Amniotic stem cell (primary cell): ENCODE measurements at places on chromosomes 6 and 20.

GRCh38 chr20:62644044-62644795, 1.9 kb downstream of the SLCO4A1 start:
- DNase-seq = no peak

GRCh38 chr6:24574809-24575208, 71.2 kb downstream of the KIAA0319 start:
- DNase-seq = no peak

- no peak for DNase-seq
Measured at GRCh38 chr20:59788196-59788735, 145.2 kb downstream of the SYCP2 start.

- DNase-seq = no peak
Measured at GRCh38 chr6:130587778-130588520, 222.1 kb downstream of the TMEM200A start.

DNA sequence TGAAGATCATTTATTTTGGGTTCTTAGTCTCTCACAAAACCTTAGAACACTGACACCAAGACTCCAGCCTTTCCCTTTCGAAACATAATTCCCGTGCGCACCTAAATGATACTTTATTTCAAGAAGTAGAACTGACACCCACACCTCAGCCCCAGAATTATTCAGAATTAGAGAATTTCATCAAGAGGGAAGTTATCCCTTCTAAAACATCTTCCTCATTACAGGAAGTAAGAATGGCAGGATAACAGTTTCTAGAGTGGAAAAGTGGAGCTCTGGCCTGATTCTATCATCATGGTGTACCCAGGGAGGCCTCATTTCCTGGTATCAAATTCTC, 1.4 kb upstream of the SRXN1 start:
- no peak for DNase-seq

DNA sequence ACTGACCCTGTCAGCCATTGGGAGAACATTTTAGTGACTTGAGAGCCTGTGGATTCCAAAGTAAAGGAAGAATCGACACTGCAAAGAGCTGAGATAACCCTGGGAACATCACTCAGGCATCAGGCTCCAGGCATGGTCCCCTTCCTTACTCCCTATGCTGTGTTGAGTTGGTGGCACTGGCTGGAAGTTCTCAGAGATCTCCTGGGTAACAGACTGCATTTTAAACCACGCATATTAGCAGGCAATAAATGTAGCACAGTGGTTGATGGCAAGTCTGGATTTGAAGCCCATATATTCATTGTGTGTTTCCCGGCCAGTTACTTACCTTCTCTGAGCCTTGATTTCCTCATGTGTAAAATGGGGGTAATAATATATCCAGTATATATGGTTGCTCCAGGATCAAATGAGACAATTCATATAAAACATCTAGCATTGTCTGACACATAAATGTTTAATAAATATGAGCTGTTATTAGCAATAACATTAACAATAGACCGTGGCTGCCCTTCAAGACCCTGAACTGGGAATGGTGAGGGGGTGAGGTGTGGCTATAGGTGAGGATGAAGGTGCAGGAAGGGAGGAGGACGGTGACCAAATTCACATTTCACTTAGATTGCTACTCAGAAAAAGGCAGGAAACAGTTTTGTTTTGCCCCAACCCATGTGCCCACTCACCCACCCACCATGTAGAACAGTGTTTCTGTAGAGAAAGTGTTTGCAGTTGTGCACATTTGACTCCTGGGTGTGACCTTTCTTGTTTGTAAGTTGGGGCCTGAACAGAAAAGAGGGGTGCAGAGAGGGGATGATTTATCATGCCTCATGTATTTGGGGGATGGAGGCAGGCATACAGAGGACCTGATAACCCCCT, 2.1 kb downstream of the PLCG1 start:
- no peak for DNase-seq

DNA sequence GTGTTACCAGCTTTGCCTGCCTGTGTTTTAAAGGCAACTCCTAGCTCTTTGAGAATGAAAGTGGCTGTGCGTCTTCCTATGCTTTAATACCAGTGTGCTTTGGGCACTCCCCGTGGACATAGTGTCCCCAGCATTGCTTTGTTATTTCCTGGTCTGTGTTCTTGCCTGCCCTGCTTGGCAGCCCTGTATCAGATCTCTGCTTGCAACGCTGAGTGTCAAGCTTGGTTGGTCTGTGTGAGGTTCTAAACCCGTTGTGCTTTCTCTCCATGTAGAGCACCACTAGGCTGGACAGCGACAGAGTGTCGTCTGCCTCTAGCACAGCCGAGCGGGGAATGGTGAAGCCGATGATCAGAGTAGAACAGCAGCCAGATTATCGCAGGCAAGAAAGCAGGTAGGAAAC, 80.2 kb downstream of the AFDN start:
- DNase-seq = no peak

DNA sequence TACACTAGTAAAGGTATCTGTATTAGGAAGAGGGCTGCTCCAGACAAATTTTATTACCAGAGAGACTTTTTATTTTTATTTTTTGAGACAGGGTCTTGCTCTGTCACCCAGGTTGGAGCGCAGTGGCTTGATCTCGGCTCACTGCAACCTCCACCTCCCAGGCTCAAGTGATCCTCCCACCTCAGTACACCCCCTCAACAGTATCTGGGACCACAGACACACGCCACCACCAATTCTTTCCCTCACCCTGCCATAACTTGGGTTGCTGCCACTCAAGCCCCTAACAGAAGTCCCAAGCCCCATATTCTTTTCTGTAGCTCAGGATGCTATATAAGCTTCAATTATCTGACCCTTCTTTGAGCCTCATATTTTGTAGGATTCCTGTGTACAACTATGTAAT, 6.9 kb downstream of the BCL2L1 start:
- no peak for DNase-seq

GRCh38 chr6:94478133-94479005, 1059.0 kb upstream of the EPHA7 start:
- DNase-seq = no peak

DNA sequence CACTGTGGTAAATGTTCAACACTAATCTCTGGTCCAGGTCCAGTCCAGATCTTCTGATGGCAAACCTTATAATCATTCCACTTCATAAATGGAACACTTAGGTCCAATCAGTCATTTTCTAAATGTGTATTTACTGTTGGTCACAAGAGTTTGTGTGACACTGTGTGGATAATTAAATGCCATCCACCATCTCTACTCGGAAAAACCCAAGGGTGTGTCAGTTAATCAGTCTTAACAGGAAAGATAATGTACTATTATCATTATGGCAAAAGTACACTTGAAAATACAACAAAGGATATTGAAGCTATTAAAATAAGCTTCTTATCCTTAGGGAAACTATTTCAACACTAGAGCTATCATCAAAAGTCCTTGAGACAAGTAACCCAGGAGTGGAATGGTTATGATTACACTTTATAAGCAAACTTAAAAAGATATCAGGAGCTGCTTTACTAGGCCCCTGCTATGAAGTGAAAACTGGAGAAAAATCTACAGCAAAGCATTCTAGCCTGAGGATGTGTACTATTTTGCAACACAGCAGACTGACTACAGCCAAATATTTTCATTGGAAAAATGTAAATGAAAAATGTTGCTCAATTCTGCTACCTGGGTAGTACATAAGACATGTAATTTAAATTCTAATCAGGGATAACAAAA, 227.9 kb downstream of the LAMA2 start:
- no peak for DNase-seq

DNA sequence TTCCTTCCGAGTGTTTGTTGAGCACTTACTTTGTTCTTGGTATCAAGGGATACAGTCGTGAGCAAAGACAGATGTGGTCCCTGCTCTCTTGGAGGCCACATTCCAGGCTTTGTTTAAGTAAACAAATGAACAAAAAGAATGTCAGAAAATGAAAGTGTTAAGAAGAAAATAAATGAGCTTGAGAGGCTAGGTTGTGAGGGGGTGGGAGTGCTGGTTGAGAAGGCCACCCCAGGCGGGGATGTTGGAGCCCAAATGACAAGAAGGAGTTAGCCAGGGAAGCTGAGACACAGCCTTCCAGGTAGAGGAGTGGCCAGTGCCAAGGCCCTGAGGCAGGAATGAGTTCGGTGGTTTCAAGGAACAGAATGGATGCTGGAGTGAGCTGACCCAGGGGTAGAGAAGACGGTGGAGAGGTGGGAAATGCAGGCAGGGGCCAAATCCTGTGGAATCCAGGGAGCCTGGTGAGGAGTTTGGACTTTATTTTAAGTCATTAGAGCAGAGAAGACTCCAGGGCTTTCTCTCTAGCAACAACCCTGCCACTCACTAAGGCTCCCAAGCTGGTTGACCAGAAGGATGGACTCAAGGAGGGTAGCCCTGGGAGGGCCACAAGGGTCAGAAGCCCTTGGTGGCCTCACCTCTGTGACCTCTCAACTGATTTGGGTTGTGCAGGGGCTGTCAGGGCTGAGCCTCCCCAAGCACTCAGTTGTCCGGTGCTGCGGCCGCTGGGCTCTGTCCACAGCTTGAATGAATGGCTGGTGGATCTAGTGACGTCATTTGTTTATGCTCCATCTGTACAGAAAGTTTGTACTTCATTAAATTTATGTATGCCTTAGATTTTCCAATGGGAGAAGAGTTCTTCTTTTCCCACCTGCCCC, 66.0 kb upstream of the STX16 start:
- DNase-seq = no peak

- no peak for DNase-seq
Measured at GRCh38 chr6:153103319-153103655, 27.8 kb downstream of the RGS17 start.

GRCh38 chr6:167211881-167212712, 54.3 kb upstream of the GPR31 start:
- DNase-seq = no peak

GRCh38 chr20:10338426-10339180, 95.4 kb downstream of the MKKS start:
- DNase-seq = no peak

- DNase-seq = no peak
Measured at GRCh38 chr6:46490425-46491200, 636 bp downstream of the RCAN2 start.

DNA sequence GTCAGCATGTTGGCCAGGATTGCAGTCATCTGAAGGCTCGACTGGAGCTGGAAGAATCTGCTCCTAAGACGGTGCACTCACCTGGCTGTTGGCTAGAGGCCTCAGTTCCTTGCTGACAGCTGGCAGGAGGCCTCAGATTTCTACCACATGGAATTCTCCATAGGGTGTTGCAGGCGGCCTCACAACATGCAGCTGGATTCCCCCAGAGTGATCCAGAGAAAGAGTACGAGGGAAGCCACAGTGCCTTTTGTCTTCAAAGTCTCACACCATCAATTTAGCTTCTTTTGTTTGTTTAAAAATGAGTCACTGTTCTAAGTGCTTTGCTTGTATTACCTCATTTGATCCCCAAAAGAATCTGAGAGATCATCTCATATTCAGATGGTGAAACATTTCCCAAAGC, 65.5 kb upstream of the FYN start:
- DNase-seq = no peak

GRCh38 chr6:112258642-112259336, 4.4 kb upstream of the LAMA4 start:
- DNase-seq = no peak

- DNase-seq = no peak
Measured at GRCh38 chr6:143959927-143960326, 48.1 kb downstream of the PLAGL1 start.

- DNase-seq = no peak
Measured at GRCh38 chr20:1431158-1431557, 35.5 kb downstream of the NSFL1C start.

GRCh38 chr20:23081263-23081819, 4.8 kb downstream of the CD93 start:
- DNase-seq = no peak

DNA sequence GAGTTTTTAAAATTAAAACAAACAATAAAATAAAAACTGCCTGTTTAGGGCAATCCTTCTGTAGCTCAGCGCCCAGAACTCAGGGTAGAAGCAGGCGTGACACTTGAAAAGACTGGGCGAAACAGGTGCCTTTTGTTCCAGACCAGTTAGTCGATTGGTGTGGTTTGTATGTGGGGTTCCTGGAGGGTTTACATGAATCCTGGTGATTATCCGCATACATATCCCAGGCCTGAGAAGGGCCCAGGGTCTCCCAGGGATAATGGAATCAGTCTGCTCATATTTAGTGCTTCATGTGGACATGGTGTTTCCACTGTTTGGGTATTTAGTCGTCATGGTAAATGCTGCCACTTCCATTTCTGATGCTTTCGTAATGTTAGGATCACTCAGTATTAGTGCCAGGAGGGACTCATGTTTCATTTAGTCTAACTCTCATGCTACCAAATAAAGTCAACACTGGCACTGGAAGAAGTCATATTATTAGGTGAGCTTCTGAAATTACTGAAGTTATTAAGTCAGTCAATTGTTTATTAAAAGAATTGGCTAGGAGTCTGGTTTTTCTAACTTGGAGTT, 116.5 kb downstream of the SAMD5 start:
- DNase-seq = no peak

- no peak for DNase-seq
Measured at GRCh38 chr6:44642870-44643522, 255.5 kb downstream of the CDC5L start.

DNA sequence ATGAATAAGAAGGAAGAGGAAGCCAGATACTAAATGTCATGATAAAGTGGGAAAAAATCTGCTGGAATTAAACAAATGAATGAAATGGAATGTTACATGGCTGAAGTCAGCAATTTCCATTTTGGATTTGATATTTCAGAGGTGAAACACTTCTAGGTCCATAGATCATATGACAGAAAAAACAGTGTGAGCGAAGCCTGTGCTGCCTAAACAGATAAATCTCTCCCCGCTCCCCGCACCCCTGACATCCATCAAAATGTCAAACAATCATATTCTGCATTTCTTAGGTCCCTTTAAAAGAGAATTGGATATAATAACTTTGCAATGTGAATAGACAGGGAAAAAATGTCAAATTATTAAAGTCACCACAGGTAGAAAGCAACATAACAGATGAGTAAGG, 26.0 kb upstream of the TRDN start:
- DNase-seq = no peak
